Esophagus muscularis mucosa (tissue), 4 donors: ENCODE measurements at places on chromosomes 6 and 20.

DNA sequence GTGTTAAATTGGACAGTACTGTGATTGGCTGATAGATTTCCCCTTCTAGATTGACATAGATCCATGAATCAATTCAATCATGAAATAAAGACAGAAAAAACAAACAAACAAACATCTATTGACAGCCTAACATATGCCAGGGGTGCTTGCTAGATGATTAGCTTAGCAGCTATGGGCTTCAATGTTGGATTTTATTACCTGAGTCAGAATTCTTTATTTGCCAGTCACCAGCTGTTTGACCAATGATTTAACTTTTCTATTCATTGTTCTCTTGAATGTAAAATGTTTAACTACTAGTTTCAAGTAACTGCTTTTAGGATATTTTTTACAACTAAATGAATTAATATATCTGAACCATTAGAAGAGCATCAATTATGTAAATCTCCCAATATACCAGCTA is 901.3 kb upstream of the CITED2 start:
- DNase-seq = no peak

DNA sequence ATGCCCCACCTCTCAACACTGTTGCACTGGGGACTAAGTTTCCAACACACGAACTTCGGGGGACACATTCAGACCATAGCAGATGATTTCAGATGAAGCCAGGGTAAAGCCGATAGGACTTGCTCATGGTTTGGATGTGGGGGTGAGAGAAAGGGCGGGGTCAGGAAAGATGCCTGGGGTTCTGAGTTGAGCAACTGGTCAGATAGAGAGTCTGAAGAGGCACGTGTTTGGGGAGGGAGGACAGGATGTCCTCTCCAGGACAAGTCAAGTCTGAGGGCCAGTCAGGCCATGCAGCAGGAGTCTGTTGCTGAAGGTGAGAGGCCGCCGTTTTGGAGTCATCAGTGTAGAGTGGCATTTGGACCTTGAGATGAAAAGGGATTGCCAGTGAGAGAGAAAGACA is 197.9 kb upstream of the SNX9 start:
- DNase-seq = no peak

DNA sequence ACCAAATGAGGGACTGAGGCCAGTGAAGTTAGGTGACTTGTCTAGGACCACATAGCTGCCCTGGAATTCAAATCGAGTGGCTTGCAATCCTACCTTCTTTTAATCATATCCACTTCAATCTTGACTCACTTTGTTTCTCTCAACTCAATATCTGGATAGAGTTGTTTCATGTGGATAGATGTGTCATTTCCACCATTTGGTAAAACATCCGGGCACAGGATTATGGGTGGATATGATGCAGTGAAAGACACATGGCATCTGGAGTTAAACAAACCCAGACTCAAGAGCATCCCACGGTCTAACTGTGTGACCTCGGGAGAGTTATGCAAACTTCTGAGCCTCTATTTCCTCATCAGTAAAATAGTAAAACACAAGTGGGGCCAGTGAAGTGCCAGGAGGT is 103.6 kb upstream of the CNKSR3 start:
- DNase-seq = no peak

DNA sequence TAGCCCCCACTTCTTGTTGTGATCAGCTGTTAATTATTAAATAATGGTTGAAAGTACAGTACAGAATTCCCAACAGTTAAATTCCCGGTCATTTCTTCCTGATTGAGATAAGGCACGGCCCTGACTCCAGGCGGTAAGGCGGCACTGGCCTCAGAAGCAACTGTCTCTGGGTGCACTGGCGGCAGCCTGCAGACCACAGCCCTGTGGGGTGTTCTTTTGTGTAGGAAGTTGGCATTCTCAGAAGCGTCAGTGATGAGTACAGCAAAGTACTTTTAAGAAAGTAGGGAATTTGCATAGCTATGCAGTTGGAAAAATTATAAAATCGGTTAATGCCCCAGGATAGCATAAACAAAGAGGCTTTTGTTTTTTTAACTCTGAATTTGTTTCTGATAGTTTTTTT is 50.5 kb downstream of the SAMD5 start:
- no peak for DNase-seq

DNA sequence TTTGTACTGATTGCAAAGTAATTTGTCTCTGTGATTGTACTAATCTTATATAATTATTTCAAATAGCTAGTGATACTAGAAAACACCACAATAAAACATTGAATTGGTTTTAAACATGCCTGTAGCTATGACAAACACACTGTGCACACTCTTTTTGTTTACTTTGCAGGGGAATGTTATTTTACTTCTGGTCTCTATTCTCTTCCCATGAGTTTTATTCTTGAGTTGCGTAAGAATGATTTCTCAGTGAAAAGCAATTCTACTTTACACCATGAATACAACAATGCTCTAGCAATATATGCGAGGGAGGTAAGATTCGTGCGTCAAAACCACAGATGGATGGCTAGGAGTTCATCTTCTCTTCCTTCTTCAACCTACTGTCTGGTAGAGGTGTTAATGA is 68.4 kb upstream of the PHACTR1 start:
- DNase-seq = no peak

DNA sequence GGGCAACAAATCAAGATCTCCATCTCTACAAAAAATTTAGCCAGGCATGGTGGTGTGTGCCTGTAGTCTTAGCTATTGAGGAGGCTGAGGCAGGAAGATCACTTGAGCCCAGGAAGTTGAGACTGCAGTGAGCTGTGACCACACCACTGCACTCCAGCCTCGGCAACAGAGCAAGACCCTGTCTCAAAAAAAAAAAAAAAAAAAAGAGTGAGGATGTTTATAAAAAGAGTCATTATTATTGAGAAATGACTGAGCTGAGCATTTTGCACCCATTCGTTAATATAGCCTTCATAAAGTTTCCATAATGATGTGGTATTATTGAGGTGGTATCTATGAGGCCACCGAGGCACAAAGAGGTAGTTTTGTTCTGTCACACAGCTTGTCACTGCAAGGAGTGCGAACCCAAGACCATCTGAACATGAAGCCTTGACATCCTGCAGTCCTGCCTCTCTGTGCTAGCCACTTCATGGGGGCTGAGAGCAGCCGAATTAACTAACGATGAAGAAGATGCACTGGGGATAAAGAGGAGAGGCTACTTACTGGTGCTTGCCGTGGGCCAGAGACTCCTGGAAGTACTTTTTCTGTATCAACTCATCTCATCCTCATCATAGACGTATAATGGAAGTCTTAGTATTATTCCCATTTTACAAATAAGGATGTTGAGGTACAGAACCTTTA is 175.5 kb downstream of the BCAS1 start:
- DNase-seq = no peak

DNA sequence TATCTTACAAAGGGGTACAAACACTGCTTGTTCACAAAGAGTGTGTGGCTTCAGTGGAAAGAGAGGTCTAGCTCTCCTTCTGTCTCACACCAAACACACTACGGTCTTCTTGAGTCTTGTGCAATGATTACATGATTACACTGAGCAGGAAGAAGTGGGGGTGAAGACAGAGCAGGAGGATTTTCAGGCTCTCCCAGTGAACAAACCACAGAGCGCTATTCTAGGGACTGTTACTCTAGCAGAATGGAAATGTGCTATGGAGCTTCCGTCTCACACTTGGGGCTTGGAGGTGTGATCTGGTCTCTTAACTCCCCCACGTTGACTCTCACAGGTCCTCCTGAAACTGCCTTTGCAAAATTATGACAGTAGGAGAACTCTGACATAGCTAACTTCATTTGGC is 203.4 kb downstream of the MYLK4 start:
- no peak for DNase-seq

GRCh38 chr6:108707328-108707976 is 140.8 kb upstream of the ARMC2 start:
- DNase-seq = no peak

- no peak for DNase-seq
Measured at GRCh38 chr6:53587291-53587690, 42.4 kb upstream of the GCLC start.

- no peak for DNase-seq
Measured at GRCh38 chr20:58000861-58001260, 227.6 kb downstream of the ANKRD60 start.

GRCh38 chr20:382291-383115 is 1.9 kb downstream of the TRIB3 start:
- no peak for DNase-seq

DNA sequence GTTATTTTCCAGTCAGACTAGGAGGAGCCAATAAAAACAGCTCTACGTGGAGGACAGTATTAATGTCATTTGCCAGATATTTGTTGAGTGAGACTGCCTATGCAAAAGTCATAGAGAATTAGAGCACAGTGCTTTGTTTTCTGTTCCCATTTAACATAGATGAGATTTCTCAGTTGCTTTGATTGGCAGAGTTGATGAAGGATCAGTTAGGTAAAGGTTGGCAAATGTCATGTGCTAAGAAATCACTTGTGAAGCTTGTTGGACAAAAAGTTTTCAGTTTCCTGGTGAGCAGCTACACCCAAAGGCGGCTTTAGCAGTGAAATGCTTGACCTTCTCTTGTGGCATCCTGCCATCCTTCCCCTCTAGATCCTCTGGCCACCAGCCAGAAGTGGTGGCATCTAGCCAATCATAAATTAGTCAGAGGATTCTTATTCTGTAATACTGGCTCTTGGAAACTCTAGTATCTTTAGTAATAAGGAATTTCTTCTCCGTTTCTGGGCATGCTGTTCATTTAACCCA is 37.0 kb downstream of the BCKDHB start:
- no peak for DNase-seq

DNA sequence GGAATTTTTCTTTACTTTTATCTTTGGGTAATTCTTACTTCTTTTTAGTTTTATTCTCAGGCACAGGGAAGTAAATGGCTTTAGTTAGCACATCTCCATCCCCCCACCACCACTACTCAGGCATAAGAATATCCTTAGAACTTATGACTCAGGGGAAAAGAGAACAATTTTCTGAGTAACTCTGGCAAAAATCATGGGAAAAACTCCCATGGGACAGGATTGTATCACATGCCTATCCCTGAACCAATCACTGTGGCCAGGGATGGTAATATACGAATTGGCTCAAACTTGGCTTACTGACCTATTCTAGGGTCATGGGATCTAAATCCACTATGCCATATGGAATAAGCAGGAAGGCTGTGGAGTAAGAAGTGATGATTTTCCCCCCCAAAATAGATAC is 339.1 kb downstream of the BTBD3 start:
- DNase-seq = no peak
